ENCODE measurements at places on chromosomes 7 and 10.
A peak's percentile ranks its signal among the peaks of the same experiment; 100 is the strongest.

- no peak overlapping the region for H3K27ac ChIP-seq
- H3K36me3 ChIP-seq, result no peaks in the 10 kb centered on the region
- no peak overlapping the region for H3K4me3 ChIP-seq
- DNase-seq, result no peak
Observed at GRCh38 chr7:90910136-90910535, 314.0 kb downstream of the CDK14 start.

GRCh38 chr7:126450269-126450671 lies 802.5 kb downstream of the GRM8 start:
- H3K27me3 ChIP-seq, result no peaks in the 10 kb centered on the region
- no peaks in the 10 kb centered on the region for H3K4me1 ChIP-seq
- DNase-seq, result no peak
- no peaks in the 10 kb centered on the region for H3K36me3 ChIP-seq

DNA sequence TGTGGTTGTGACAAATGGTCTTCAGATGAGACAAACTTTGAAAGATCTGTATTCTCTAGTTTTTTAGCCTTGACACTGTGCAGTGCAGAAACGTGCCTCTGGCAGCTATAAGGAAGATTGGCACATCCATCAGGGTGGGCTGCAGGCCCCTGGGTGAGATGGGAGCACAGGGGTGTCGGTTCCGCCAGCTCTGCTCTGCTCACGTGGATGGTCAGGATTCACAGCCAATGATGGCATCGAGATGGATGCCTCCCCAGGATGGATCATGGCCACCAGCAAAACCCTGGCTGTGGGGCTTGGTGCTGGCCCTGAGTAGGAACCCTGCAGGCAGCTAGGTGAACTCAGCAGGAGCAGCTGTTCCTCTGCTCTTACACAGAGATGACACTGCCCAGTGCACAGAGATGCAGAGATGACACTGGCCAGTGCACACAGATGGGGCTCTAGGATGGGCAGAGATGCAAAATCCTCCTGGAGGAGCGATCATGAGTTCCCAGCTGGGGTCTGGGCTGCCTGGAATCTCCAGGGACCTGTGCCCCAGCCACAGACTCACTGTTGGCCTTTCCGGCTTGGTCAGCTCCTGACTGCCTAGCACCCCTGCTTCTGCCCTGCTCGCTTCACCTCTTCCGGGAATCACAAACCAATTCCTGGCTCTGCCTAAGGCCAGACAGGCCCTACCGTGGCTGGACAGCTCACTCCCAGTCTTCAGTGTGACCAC lies 185.9 kb downstream of the TCERG1L start:
- DNase-seq, result no peak
- H3K27ac ChIP-seq, result no peak overlapping the region
- H3K36me3 ChIP-seq, result no peaks in the 10 kb centered on the region
- no peak overlapping the region for H3K4me3 ChIP-seq

DNA sequence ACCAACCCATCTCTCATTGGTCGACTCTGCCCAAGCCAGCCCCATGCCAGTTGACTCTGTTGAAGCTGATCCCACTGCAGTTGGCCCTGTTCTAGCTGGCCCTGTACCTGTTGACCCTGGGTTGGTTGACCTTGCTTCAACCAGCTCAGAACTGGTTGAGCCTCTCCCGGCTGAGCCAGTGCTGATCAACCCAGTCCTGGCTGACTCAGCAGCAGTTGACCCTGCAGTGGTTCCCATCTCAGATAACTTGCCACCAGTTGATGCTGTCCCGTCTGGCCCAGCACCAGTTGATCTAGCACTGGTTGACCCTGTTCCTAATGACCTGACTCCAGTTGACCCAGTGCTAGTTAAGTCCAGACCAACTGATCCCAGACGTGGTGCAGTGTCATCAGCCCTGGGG lies 7.4 kb downstream of the PPRC1 start:
- H3K4me3 ChIP-seq, result no peak overlapping the region
- DNase-seq, result no peak
- no peaks in the 10 kb centered on the region for H3K27me3 ChIP-seq
- H3K4me1 ChIP-seq, result peaks cover 7% of the 10 kb centered on the region
- no peak overlapping the region for H3K27ac ChIP-seq

DNA sequence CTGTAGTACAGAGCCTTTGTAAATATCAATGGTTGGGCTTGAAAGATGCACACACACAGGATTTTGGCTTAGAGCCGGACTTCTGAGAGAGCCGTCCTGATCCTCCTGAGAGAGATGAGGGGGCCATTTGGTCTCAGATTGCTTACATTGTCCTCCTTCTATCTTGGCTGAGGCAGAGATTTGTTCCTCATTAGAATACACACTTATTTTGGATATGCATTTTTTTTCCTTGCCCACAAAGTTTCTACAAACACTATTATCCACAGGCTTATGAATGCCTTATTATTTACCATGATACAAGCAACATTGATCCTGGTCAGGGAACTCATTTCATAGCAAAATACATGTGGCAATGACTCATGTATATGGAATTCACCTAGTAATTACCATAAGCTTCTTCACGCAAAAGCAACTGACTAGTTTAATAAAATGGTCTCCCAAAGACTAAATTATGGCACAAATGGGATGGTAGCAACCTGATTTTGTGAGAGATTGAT lies 175.3 kb downstream of the MDFIC start:
- H3K27me3 ChIP-seq, result no peaks in the 10 kb centered on the region
- no peak overlapping the region for H3K27ac ChIP-seq
- H3K4me3 ChIP-seq, result no peak overlapping the region
- DNase-seq, result no peak
- H3K36me3 ChIP-seq, result no peaks in the 10 kb centered on the region

GRCh38 chr10:20492447-20492846 lies 404.7 kb downstream of the NEBL start:
- no peak overlapping the region for H3K27ac ChIP-seq
- no peaks in the 10 kb centered on the region for H3K36me3 ChIP-seq
- no peak for DNase-seq
- H3K4me3 ChIP-seq, result no peak overlapping the region
- no peaks in the 10 kb centered on the region for H3K27me3 ChIP-seq

- no peaks in the 10 kb centered on the region for H3K4me1 ChIP-seq
- no peaks in the 10 kb centered on the region for H3K27me3 ChIP-seq
- no peak overlapping the region for H3K27ac ChIP-seq
- H3K36me3 ChIP-seq, result no peaks in the 10 kb centered on the region
Observed at GRCh38 chr7:157652954-157653826, 316.4 kb downstream of the DNAJB6 start.

- no peaks in the 10 kb centered on the region for H3K36me3 ChIP-seq
- peaks cover 5% of the 10 kb centered on the region for H3K27me3 ChIP-seq
- H3K4me3 ChIP-seq, result no peak overlapping the region
- H3K4me1 ChIP-seq, result no peaks in the 10 kb centered on the region
Observed at GRCh38 chr10:114869520-114869892, 47.9 kb downstream of the FHIP2A start.

- H3K27ac ChIP-seq, result no peak overlapping the region
- H3K27me3 ChIP-seq, result peaks cover 5% of the 10 kb centered on the region
- DNase-seq, result no peak
- no peaks in the 10 kb centered on the region for H3K36me3 ChIP-seq
- no peaks in the 10 kb centered on the region for H3K4me1 ChIP-seq
Observed at GRCh38 chr7:25665903-25666670, 437.8 kb upstream of the NPVF start.

- no peak overlapping the region for H3K4me3 ChIP-seq
- no peaks in the 10 kb centered on the region for H3K36me3 ChIP-seq
- no peaks in the 10 kb centered on the region for H3K4me1 ChIP-seq
- H3K27ac ChIP-seq, result no peak overlapping the region
Observed at GRCh38 chr7:136911344-136911743, 42.9 kb downstream of the CHRM2 start.

DNA sequence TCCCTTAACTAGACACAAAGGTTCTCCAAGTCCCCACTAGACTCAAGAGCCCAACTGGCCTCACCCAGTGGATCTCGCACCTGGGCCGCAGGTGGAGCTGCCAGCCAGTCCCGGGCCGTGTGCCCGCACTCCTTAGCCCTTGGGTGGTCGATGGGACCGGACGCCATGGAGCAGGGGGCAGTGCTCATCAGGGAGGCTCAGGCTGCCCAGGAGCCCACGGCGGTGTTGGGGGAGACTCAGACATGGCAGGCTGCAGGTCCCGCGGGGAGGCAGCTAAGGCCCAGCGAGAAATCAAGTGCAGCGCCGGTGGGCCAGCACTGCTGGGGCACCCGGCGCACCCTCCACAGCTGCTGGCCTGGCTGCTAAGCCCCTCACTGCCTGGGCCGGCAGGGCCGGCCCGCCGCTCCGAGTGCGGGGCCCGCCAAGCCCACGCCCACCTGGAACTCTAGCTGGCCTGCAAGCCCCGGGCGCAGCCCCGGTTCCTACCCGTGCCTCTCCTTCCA lies 130.5 kb downstream of the RALA start:
- DNase-seq, result no peak
- H3K27ac ChIP-seq, result no peak overlapping the region
- H3K4me3 ChIP-seq, result no peak overlapping the region
- no peaks in the 10 kb centered on the region for H3K36me3 ChIP-seq

- H3K4me3 ChIP-seq, result no peak overlapping the region
- H3K36me3 ChIP-seq, result no peaks in the 10 kb centered on the region
- DNase-seq, result no peak
- H3K4me1 ChIP-seq, result no peaks in the 10 kb centered on the region
Observed at GRCh38 chr10:61465901-61466632, 12.9 kb upstream of the TMEM26 start.

DNA sequence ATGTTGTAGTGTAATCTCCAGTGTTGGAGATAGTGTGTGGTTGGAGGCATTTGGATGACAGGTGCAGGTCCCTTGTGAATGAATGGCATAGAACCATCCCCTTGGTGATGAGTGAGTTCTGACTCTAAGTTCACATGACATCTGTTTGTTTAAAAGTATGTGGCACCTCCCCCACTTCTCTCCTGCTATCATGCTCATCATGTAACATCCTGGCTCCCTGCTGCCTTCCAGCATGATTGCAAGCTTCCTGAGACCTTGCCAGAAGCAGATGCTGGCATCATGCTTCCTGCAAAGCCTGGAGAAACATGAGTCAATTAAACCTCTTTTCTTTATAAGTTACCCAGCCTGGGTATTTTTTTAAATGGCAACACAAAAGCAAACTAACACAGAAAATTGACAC lies 499.0 kb upstream of the SEMA3D start:
- H3K4me1 ChIP-seq, result no peaks in the 10 kb centered on the region
- H3K27ac ChIP-seq, result no peak overlapping the region
- no peak for DNase-seq
- H3K36me3 ChIP-seq, result no peaks in the 10 kb centered on the region
- H3K27me3 ChIP-seq, result no peaks in the 10 kb centered on the region
- H3K4me3 ChIP-seq, result no peak overlapping the region

- H3K27me3 ChIP-seq, result no peaks in the 10 kb centered on the region
- peak; percentile 63 for DNase-seq
- peak overlapping the region; percentile 87 for H3K4me3 ChIP-seq
Observed at GRCh38 chr10:99431190-99431760, 851 bp upstream of the GOT1 start.

DNA sequence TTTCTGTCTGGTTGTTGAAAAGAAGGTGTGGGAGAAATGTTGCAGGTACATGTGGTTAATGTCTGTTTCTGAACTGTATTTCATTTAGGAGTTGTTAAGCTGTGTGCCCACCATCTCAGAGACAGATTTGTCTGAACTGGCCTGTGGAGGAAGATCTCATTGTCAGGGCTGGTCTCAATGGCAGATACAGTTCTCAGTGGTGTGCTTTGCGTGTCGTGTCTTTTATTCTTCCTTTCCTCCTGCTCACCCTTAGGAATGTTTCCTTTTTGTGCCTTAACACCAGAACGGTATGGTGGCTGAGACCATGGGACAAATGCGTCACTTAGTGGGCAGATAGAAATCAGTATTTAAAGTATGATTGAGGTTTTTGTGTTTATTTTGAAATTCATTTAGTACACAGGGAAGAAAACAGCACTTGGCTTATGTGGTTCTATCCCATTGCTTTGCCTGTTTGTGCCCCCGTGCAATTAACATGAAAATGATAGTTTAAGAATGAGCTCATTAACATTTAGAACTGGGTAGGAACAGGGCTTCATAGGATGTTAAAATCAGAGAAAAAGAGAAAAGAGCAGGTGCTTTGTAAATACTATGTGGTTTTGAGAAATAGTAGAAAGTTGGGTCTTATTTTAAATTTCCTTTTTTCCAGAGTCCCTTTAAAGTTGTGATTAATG lies 112.6 kb downstream of the AUTS2 start:
- H3K27ac ChIP-seq, result no peak overlapping the region
- H3K27me3 ChIP-seq, result no peaks in the 10 kb centered on the region
- H3K4me3 ChIP-seq, result no peak overlapping the region
- H3K4me1 ChIP-seq, result no peaks in the 10 kb centered on the region
- H3K36me3 ChIP-seq, result no peaks in the 10 kb centered on the region

DNA sequence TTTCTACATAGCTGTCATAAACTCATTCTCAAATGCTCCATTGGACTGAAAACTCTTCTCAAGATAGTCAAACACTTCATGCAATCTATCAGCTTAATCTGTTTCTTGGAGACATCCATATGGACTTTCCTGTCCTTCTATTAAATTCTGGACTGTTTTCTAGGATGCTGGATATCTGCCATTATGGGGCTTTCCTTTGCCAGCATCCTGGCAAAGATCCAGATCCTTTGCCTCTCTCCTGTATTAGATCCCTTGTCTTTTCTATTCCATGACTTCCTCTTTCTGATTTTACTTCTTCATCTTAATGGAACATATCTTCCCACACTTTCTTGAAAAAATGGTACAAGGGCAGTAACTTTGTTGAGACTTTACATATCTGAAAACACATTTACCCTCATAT lies 35.9 kb upstream of the SKAP2 start:
- H3K27me3 ChIP-seq, result peaks cover 4% of the 10 kb centered on the region
- no peak for DNase-seq
- H3K4me3 ChIP-seq, result no peak overlapping the region

DNA sequence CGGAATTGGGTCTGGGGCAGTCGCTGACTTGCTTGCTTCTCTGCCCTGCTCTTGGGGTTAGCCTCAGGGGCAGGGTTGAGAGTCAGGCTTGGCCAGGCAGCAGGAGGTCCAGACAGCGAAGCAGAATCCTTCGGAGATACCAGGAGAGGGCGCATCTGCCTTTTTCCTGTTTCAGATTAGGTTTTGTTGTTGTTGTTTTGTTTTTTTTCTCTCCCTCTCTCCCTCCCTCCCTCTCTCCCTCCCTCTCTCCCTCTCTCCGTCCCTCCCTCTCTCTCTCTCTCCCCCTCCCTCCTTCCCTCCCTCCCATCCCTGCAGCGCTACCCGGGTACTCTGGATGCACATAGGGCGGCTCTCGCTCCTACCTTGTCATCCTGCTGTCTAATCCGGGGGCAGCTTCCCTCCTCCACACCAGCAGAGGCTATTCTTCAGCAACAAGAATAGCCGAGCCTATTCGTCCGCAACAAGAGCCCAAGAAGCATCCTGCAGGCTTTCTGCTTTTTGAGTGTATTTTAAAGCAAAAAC lies 758 bp upstream of the OPTN start:
- peak overlapping the region; percentile 78 for H3K4me3 ChIP-seq
- H3K36me3 ChIP-seq, result no peaks in the 10 kb centered on the region
- peak overlapping the region; percentile 70 for H3K27ac ChIP-seq
- no peaks in the 10 kb centered on the region for H3K27me3 ChIP-seq
